NCI-H748 treated with DMSO at 0.1 percent for 48 hours (cell line): ENCODE measurements at places on chromosomes 1 and 21.

- DNase-seq = no peak
Observed at GRCh38 chr1:68798071-68798470, 301.2 kb upstream of the DEPDC1 start.

DNA sequence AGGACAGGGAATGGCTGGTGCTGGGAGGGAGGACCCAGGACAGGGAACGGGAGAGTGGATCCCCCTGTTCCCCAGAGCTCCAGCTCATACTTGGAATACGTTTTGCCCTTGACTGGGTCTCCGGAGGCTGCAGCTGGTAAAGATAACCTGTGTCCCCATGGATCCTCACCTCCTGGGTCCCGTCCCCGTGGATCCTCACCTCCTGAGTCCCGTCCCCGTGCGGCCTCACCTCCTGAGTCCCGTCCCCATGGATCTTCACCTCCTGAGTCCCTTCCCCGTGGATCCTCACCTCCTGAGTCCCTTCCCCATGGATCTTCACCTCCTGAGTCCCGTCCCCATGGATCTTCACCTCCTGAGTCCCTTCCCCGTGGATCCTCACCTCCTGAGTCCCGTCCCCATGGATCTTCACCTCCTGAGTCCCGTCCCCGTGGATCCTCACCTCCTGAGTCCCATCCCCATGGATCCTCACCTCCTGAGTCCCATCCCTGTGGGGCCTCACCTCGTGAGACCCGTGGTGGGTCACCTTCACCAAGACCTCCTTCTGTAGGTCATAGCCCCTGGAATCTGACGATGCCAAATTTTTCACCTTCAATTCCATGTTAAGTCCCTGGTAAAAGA lies 61.4 kb downstream of the SCCPDH start:
- DNase-seq = no peak

- no peak for DNase-seq
Observed at GRCh38 chr1:218217040-218217439, 68.1 kb upstream of the RRP15 start.

- no peak for DNase-seq
Observed at GRCh38 chr21:16891821-16892220, 621.0 kb upstream of the CXADR start.

DNA sequence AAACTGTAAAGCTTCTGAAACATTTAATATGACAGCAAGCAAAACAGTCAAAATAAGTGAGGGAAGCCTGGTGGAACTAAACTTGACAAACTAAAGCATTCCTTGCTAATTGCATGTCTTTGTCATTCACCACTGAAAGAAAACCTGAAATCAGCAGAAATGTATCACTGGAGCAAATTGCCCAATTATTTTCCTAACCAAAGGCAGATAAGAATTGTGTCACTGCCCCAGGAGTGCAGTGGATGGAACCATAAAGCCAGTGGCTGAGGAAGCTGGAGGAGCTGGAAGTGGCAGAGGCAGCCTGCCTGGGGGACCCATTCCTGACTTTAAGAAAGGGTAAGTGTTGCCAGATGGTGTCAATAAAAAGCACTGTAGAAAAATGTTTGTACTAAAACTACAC lies 2.7 kb upstream of the SLC30A10 start:
- DNase-seq = no peak

GRCh38 chr1:246797157-246797556 lies 72.9 kb downstream of the SCCPDH start:
- no peak for DNase-seq
